ENCODE measurements at places on chromosomes 7 and 10. TPM values are rescaled to one million over a fixed set of nuclear protein-coding genes. Genes with fewer than 3 reads are reported as not detected.

DNA sequence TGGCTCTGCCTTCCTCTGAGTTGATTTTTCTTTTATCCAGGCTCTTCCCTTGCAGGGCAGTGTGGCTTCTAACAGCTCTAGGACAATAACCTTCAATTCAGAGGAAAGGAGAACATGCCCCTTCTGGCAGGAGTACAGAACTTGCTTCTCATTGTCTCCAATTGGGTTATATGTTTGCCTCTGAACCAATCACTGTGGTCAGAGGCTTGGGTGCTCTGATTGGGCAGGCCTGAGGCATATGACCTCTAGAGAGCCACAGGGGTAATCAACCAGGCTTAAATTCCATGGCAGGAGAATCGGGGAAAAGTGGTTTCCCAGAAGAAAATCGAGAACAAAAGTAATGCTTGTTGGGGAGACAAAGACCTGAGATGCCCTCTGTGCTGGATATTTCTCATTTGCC lies 240.0 kb downstream of the REEP3 start:
- DNase-seq: no peak
- no peak overlapping the region for H3K27ac ChIP-seq
- H3K4me1 ChIP-seq: no peaks in the 10 kb centered on the region
- no peak overlapping the region for H3K4me3 ChIP-seq

DNA sequence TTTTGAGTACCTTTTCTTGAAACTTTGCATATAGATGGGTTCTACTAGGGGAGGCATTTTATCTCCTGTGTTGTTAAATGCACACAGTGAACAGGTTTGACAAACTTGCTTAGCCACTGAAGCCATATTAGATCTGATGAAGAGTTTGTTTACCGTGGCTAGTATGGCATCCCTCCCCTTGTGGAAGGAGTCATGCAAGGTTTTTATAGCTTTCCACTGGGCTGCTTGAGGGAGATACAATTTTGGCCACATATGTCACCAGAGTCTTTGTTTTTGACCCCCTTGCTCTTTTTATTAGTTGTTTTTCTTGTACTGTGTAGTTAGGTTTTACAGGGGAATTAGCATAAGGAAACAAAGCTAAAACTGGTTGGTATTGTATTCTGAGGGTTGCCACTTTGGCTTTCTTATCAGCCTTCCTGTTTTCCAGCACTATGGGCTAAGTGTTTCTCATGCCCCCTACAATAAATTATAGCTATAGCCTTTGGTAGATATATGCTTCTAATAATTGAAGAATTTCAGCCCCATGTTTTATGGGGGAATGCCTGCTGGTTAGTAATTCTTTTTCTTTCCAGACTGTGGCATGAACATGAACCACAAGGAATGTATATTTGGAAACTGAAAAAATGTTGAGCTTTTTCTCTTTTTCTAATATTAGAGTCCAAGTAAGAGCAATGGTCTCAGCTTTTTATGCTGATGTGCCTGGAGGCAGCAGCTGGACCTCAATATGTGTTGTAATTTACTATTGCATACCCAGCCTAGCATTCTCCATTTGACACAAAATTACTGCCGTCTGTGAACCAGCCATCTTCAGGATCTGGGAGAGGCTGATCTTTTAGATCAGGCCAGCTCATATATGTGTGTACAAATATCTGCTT lies 18.4 kb upstream of the STEAP2 start:
- H3K27me3 ChIP-seq: no peaks in the 10 kb centered on the region
- no peak overlapping the region for H3K27ac ChIP-seq
- no peak for DNase-seq
- H3K4me3 ChIP-seq: no peak overlapping the region
- H3K4me1 ChIP-seq: no peaks in the 10 kb centered on the region

DNA sequence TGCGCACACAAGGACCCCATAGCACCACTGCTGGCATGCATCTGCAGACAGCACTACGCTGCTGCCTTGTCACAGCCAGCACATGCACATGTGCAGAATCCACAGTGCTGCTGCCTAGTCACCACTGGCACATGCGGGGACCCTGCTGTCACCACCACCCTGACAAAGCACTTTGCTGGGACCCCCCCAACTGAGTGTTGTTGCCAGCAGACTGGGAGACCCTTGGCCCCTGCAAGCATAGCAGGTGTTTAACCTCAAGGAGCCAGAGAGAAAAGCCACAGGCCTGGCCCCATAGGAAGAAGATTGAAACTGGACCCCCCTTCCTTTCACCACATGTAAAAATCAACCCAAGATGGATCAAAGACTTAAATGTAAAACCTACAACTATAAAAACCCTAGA lies 211.2 kb downstream of the ITGB1 start:
- no peaks in the 10 kb centered on the region for H3K27me3 ChIP-seq
- H3K4me1 ChIP-seq: no peaks in the 10 kb centered on the region
- no peak overlapping the region for H3K4me3 ChIP-seq

GRCh38 chr10:29809383-29809782 lies 174.6 kb upstream of the SVIL start:
- no peak for DNase-seq
- no peaks in the 10 kb centered on the region for H3K27me3 ChIP-seq
- no peak overlapping the region for H3K27ac ChIP-seq
- H3K4me1 ChIP-seq: peaks cover 43% of the 10 kb centered on the region
- H3K36me3 ChIP-seq: no peaks in the 10 kb centered on the region
- H3K4me3 ChIP-seq: no peak overlapping the region

CTAGE4 gene
- total RNA-seq: 6.6 TPM

HOXA1 gene
- 0.74 TPM for total RNA-seq

DNA sequence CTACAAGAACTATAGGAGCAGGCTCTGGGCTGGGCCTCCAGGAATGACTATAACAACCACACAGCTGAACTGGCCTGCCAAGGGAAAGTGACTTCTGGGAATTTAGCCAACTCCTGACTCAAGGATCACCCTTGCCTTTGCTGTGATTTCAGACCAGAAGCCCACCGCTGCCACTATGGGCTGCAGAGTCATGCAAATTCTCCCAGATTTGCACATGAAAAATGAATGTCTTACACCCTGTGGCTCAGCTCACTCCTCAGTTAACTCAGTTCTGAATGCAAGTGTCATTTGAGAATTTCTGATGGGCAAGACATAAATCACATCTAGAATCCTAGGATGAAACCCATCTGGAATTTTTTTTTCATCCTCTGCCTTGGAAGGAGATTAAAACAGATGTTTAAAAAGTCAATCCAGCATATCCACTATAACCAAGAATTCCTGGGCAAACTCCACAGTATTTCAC lies 186.5 kb upstream of the BET1 start:
- no peak overlapping the region for H3K4me3 ChIP-seq
- no peaks in the 10 kb centered on the region for H3K27me3 ChIP-seq
- no peak overlapping the region for H3K27ac ChIP-seq
- H3K36me3 ChIP-seq: no peaks in the 10 kb centered on the region
- no peaks in the 10 kb centered on the region for H3K4me1 ChIP-seq

STEAP4 gene
- total RNA-seq: 41.7 TPM

GATA3 gene
- 8.6 TPM for total RNA-seq

DNA sequence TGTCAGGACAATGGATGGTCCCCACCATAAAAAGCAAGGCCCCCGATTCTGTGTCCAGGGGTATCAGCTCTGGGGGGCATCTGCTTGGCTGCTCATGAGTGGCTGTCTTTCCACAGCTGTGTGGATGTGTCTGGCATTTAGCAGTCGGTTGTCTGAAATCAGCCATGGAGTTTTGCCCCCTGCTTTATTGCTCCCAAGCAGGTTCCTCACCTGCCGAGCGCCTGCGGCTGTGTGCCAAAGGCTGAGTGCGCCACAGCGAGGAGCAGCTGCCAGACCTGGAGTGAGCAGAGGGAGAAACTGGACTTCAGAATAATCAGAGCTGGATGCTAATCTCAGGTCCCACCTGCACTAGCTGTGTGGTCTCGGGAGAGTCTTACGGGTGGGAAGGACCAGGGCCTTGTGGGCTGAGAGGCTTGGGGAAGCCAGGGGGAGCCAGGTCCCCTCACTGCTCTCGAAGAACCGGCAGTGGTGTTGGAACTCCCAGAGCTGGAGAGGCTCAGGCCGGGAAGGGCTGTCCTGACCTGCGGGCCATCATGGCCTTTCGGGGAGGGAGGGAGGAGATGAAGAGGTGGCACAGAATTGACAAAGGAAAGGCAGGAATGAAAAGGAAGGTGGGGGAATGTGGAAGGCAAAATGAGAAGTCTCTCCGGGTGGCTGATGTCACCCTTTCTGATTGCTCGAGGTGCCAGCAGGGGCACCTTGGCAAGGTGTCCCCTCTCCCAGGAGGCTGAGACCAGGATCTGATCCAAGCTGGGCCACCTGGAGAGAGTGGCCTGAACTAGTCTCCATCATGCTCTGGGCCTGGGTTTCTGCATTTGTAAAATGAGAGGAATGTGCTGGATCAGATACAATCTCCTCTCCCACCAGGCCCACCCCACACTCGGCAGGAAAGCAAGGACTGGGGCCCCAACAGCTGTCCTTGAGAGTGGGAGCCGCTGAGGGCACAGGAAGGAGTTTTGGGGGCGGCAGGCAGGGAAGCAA lies 30.2 kb upstream of the LEP start:
- no peak overlapping the region for H3K4me3 ChIP-seq
- H3K27ac ChIP-seq: no peak overlapping the region

DNA sequence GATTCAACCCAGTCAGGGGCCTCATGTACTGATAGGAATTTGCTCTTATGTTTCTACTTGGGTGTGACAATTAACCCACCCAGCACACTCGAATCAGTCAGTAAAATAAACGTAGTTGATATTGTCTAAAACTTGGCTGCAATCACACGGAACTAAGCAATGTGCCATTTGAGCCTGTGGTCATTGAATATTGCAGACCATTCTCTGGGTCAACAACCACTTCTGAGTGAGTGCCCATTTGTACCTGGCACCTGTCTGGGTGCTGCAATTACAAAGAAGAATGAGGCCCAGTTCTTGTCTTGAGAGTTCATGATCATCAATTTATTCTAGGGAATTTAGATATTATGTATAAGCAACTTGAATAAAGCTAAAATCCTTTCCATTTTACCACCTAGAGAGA lies 29.8 kb downstream of the NPY start:
- no peaks in the 10 kb centered on the region for H3K27me3 ChIP-seq
- H3K4me3 ChIP-seq: no peak overlapping the region
- H3K36me3 ChIP-seq: no peaks in the 10 kb centered on the region
- DNase-seq: no peak

ANKRD61 gene
- total RNA-seq: not detected

- no peaks in the 10 kb centered on the region for H3K4me1 ChIP-seq
- H3K4me3 ChIP-seq: no peak overlapping the region
- H3K36me3 ChIP-seq: no peaks in the 10 kb centered on the region
- no peak overlapping the region for H3K27ac ChIP-seq
- DNase-seq: no peak
- no peaks in the 10 kb centered on the region for H3K27me3 ChIP-seq
These were observed 21.2 kb downstream of the MAT1A start for GRCh38 chr10:80268266-80268665.

DNA sequence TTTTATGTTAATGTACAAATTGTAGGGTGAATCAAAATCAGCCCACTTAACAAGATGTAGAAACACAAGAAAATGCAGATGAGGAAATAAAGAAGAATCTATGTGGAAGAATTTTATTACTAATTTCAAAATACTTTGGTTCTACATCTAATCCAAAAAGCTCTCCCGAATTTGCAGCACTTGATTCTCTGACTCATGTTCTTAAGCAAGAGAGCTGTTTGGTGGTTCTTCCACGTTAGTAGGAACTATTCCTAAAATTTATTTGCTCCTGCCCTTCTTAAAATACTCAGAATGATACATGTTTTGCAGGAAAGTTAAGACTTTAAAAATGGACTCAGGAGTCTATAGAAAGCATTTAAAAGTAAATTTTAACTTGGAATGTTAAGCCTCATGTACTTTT lies 91.8 kb downstream of the ZMYND11 start:
- H3K36me3 ChIP-seq: no peaks in the 10 kb centered on the region
- H3K27me3 ChIP-seq: no peaks in the 10 kb centered on the region
- H3K4me3 ChIP-seq: no peak overlapping the region
- no peak for DNase-seq
- no peak overlapping the region for H3K27ac ChIP-seq
- peaks cover 12% of the 10 kb centered on the region for H3K4me1 ChIP-seq

NOD1 gene
- 14.5 TPM for total RNA-seq

DNA sequence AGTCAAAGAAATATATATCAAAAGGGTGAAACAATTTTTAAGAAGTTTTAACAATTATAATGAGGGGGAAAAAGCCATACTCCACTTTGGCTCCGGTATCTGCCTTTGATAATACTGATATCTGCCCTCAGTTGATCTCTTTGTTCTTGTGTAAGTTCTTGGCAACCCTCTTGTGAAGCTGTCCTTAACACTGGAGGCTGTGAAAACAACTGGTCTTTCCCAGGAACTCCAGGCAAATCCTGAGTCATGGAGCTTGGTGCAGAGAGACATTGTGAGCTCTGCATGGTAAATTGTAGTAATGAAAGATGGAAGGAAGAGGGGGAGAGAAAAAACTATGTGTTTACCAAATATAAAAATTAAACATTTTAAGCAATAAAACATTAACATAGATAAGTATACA lies 11.9 kb upstream of the ERVW-1 start:
- H3K27ac ChIP-seq: no peak overlapping the region
- no peak for DNase-seq
- no peak overlapping the region for H3K4me3 ChIP-seq
- H3K36me3 ChIP-seq: no peaks in the 10 kb centered on the region

GRCh38 chr7:106111655-106112117 lies 426 bp downstream of the SYPL1 start:
- H3K36me3 ChIP-seq: no peaks in the 10 kb centered on the region
- peak overlapping the region; percentile 88 for H3K4me3 ChIP-seq
- H3K27ac ChIP-seq: peak overlapping the region; percentile 98
- H3K4me1 ChIP-seq: peaks cover 42% of the 10 kb centered on the region
- DNase-seq: no peak
- no peaks in the 10 kb centered on the region for H3K27me3 ChIP-seq

CUL2 gene
- 18.7 TPM for total RNA-seq

DNA sequence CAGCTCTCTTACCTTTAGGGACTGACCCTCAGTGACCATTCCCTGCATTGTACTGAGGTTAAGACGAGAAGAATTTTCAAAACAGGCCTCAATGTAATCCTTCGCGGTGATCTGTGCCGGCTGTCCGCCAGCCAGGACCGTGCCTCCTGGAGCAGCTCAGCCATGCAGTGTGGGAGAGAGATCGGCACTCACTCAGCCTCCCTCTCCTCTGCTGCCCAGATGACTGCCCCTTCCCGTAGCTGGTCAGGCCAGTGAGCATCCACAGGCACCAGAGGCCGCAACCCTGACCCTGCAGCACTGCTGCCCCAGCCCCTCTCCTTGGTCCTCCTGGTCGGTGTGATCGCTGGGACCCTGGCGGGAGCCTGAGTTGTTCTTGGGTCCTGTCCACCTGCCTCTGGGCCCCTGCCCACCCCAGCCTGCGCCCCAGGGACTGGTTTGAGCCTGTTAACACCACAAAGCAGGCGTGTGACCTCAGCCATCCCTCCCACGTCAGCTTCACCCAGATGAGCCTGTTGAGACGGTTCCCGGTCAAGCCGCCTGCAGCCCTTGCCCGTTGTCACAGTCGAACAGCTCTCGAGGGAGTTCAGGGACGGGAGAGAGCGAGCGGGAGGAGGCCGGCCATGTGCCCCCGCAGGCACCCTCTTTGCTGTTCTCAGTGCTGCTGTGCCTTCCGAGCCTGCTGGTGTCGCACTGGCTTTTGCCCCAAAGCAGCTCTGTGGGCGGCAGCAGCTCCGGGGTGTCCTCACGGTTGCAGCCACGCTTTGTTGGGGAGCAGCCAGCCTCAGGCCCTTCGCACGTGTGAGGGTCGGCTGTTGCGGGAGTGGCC lies 37.2 kb downstream of the NKX6-2 start:
- DNase-seq: no peak
- H3K4me3 ChIP-seq: no peak overlapping the region
- H3K27ac ChIP-seq: no peak overlapping the region
- H3K27me3 ChIP-seq: no peaks in the 10 kb centered on the region
- H3K36me3 ChIP-seq: no peaks in the 10 kb centered on the region

WEE2 gene
- total RNA-seq: not detected

LIPF gene
- total RNA-seq: not detected

Data from vagina (tissue), 2 donors.